NCI-H2029 (cell line): ENCODE measurements at places on chromosomes 1 and 21.

GRCh38 chr1:182135946-182136345 lies 74.4 kb upstream of the ZNF648 start:
- no peak for DNase-seq

- no peak for DNase-seq
Observed at GRCh38 chr1:202367271-202367670, 18.8 kb downstream of the PPP1R12B start.

DNA sequence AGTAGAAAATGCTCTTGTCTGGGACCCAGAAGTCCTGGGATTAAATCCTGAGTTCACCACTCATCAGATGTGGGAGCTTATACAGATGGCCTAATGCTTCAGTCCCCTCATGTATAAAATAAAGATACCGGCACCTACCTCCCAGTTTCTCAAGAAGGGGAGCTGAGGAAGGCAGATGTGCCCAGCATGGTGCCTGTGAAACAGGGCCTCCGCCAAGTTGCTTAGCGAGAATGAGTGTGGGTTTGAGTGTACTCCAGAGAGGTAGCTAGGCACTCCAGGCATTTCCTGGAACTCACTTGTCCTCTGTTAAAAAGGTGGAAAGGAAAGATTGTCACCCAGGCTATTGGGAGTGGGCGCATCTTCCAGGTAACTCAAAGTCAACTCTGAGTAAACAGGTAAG lies 37.8 kb downstream of the IER5 start:
- DNase-seq: no peak

GRCh38 chr1:19815801-19816736 lies 986 bp upstream of the RNF186 start:
- peak; percentile 77 for DNase-seq

DNA sequence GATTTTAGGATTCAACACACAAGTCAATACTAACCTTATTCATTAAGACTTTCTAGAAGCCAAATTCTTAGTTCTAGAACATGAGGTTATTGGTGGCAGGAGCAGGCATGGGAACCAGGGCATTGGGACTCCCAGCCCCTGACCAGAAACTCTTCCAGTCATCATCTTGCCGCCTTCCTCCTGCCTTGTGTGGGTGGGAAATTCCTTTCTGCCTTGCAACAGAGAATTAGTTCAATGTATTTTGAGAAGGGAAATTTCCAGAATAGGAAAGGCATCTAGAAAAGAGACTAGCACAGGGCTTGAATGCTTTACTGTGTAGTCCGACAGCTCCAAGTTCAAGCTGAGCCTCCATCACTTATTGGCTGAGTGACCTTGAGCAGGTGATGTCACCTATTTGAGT lies 8.7 kb downstream of the GRHL3 start:
- no peak for DNase-seq

DNA sequence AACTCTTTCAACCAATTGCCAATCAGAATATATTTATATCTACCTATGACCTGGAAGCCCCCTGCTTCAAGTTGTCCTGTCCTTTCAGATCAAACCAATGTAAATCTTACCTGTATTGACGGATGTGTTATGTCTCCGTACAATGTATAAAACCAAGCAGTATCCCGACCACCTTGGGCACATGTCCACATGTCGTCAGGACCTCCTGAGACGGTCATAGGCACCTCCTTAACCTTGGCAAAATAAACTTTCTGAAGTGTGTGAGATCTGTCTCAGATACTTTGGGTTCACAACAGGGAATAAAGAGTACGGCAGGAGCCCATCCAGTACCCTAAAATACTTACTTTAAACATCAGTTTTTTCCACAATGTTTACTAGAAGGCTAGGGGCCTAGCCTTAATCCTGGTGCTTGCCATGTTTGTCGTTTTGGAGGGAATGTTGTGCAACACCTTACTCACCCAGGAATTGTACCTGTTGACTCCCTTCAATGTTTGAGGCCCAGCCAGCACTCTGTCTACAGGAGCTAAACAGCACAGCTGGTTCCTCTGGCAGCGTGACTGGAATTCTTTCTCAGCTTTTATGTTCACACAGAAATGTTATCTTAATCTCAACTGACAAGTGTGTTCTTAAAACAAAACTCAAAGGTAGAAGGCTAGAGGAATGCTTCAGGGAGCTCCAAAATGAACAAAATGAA lies 90.8 kb upstream of the USP25 start:
- no peak for DNase-seq

DNA sequence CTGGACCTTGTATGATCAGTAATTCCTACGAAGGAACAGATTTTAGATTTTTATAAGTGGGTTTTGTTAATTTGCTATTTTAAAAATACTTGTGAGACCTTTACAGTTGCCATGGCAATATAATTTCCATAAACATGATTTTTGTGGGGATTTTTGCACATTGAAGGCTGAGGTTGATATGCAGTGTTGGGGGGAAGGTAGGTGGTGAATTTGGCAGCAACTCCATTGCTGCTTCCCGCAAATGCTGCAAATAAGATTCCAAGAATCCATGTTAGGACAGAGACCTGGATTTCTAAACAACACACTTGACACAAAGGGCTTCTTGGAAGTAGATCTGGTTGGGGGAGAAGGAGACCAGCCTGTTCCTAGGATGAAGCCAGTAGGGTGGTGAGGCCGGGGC lies 18.2 kb downstream of the STUM start:
- DNase-seq: no peak

- no peak for DNase-seq
Observed at GRCh38 chr1:229590119-229590518, 31.6 kb upstream of the ABCB10 start.

DNA sequence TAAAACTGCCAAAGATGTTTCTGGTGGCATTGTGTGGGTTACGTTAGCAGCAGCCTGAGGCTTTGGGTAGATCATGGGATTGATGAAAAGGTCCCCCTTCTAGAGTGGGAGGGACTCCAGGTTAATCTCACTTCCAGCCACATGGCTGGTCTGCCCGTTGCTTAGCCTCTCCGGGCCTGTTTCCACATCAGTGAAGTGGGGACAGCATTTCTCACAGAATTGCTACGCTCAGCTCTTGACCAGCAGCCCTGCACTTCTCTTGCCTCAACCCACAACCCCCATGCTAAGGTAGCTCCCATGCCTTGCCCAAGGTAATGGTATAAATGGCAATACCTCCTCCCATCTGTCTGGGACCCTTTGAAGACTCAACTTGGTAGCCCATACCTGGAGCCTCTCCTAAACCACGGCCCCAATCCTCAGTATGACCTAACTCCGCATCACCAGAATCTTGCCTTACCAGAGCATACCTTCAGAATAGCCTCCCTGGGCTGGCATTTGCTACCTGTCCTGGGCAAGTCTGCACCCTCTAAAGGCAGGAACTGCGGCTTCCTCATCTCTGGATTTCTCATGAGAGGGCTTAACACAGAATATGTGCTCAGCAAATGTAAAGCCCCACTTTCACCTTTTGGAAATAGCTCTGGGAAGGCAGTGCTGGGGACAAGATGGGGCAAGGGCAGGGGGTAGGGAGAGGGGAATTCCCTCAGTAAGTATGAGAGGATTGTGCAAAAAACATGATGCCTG lies 10.9 kb upstream of the GUCA2A start:
- no peak for DNase-seq

GRCh38 chr1:116483481-116484309 lies 87.1 kb downstream of the CD58 start:
- DNase-seq: no peak

GRCh38 chr1:13667691-13668090 lies 32.3 kb upstream of the PRDM2 start:
- no peak for DNase-seq

- no peak for DNase-seq
Observed at GRCh38 chr1:32487182-32487581, 22.3 kb downstream of the ZBTB8B start.

- no peak for DNase-seq
Observed at GRCh38 chr1:160103658-160104408, 5.4 kb upstream of the IGSF8 start.

DNA sequence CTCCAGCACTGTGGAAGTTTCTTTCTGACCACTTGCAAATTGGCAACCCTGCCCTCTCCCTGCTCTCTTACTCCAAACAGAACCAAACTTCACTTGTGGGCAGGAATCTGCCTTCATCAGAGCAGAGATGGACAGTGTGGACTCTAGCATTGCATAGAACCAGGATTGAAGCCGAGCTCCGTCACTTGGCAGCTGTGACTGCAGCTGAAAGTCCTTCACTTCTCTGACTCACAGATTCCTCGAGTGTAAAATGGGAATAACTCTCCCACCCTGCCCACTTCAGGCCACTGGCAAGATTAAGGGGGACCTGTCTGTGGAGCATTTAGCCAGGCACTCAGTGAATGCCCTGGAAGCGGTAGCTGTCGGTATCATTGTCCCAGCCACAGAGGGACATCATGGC lies 75.7 kb upstream of the ZBTB40 start:
- no peak for DNase-seq

- no peak for DNase-seq
Observed at GRCh38 chr1:9905010-9905409, 5.1 kb downstream of the CTNNBIP1 start.

- no peak for DNase-seq
Observed at GRCh38 chr1:172900376-172900997, 150.3 kb downstream of the TNFSF18 start.
